ENCODE measurements at places on chromosomes 12 and 14.

DNA sequence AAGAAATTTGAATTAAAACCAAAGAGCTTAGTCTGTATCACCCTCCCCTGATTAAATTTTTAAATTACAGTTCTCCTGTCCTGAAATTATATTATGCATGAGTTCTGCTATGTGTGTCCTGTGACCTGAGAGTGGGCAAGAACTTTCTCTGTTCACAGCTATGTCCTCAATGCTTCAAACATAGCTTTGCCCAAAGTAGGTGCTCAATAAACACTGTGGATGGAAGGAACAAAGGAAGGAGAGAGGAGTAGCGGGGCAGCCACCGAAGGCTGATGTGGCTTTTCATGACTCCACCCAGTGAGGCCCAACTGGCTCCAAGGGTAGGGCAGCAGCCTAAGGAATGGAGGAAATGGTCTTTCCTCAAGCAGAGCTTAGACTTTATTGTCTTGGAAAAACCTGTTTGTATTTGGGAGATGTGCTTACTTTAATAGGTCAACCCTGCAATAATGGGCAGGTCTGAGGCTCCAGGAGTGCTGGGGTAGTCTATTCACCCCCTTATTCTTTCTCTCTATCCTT is 7.6 kb upstream of the MARK3 start:
- no peak for DNase-seq

DNA sequence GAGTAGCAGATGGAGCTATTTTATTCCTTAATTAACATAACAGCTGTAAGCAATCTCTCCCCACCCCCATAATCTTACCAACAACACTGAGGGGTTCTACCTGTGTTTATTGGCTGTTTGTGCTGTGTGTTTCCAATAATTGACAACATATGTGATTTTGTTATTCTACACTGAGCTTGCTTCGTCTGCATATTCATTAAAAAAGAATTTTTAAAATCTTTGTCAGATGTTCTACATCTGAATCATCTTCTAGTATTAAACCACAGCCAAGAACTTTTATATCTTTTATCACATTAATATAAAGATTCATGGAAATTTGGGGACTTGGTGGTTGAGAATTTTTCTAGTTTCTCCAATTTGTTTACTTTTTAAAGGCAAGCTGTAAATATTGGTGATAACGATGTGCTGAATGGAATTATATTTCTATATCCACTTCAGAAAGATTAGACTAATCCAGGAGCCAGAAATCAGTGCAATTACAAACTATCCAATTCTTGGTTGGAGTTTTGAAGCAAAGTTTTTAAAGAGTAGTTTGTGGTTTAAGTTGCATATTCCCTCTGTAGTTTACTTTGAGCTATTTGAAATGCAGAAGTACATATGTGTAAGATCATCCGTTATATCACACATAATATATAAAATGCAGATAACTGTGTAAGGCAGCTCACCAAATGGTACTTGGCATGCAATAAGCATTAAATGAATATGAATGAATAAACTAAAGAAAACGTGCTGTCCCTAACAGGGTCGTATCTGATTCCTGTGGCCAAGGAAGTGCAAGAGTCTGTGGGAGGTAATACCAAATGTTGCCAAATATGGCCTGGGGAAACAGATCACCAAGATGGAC is 206.9 kb downstream of the PELI2 start:
- no peak for DNase-seq

- DNase-seq, result no peak
These were observed 6.2 kb downstream of the TMEM120B start for GRCh38 chr12:121718653-121719239.

GRCh38 chr14:55062517-55063351 is 11.3 kb downstream of the MAPK1IP1L start:
- no peak for DNase-seq

DNA sequence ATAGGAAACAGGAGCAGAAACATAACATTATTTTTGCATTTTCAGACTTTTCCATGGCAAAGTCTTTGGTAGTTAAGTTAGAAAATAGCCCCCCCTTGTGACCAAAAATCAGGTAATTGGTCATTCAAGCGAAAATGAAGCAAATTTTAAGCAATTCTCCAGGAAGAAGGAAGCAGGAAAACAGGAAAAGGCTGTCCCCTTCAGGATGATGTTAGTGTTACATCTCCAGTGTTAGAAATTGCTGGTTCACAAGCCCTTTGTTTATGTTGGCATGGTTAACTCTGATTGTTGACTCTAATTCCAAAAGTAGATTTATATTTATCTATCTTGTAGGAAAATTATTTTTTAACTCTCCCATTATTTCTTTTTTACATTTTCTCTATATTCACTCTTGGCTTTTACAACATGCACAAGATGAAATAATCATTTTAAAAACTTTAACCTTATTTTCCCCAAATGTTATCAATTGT is 18.8 kb upstream of the GAS2L3 start:
- no peak for DNase-seq

GRCh38 chr14:101215266-101215665 is 311.7 kb upstream of the RTL1 start:
- no peak for DNase-seq

GRCh38 chr12:18823461-18823860 is 85.5 kb downstream of the CAPZA3 start:
- DNase-seq, result no peak

- no peak for DNase-seq
These were observed 53.3 kb upstream of the LRRK2 start for GRCh38 chr12:40171501-40171900.

DNA sequence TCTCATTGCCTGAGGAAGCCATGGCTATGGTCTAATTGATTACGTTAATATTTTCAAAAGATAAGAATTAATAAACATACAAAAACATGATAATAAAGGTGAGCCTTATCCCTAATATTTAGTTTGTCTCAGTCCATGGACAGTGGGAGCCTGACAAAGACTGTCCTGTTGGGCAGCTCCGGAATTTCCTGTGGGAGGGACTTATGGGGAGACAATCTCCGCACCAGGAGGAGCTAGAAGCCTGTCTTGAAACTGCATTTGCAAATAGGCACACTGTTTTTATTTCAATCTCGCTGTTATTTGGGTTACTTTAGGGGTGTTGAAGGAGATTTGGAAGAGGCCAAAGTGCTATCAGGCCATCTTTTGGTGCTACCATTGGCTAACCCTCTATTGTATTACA is 50.8 kb upstream of the ZDHHC17 start:
- DNase-seq, result no peak

DNA sequence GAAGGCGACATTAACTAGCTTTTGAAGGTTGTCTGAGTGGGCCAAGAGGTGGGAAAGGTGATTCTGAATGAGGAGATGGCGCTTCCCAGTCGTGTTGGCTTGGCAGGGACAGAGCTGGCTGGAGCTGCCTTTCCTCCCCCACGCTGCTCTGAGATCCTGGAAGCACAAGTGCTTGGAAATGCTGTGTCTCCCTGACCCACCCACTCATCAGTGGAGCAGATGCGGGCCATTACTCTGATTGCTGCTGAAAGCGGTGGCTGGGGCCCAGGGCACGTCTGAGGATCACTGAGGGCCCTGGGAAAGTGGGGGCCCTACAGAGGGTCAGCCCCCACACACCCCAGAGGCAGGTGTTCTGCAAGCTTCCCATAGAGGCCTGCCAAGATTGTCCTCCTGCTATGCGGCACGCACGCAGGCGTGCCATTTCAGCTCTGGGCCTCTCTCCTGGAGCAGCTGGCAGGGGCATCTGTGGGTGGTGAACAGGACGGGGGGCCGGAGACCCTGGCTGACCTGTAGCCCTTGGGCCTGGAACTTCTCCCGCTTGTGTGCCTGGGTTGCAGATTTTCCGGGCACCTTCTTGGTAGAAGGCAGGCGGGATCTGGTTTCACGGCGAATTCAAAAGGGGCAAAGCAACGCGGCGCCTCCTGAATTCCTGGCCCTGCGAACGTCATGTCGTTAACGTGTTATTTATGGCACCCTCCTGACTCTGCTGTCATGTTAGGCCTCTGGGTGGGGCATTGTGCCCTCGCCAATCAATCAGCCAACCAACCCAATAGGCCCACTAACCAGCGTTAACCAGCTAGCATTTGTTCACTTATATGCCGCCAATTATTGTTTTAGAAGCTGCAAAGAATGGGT is 133.8 kb upstream of the TBX3 start:
- no peak for DNase-seq

DNA sequence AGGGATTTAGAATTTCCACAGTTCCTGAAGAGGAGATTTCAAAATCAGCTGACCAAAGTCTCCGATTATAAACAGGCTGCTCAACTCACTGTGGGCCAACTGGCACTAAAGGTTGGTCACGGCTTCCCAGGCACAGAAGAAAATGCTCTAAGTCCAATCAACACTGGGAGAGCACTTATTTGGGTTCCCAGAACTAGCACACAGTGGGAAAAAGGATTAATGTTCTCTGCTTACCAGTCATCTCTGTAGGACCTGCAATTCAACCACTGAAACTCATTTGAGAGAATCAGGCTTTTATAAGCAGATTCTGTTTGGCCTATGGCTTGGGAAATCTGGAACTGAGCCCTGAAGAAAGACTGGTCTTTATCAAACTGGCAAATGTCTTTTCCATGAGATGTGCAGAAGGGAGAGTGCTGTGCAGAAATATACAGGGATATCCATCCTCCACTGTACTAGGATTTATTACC is 49.4 kb downstream of the ABCC9 start:
- DNase-seq, result no peak

DNA sequence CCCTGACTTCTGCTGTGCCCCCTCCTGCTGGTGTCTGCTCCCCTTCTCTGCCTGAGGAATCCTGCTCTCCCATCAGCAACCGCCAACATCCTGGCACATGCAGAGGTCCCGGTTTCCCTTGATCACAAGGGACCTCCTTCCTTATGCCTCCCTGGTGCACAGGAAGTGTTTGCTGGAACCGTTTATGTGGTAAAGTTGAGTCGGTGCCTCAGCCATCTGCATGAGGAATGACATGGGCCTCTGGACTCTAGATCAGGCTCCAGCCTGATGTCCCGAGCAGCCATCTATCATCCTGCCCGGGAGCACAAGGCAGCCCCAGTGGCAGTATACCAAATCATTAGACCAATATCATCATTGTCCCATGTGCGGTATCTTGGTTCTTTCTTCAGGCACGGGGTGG is 90.4 kb downstream of the BORCS5 start:
- DNase-seq, result no peak

DNA sequence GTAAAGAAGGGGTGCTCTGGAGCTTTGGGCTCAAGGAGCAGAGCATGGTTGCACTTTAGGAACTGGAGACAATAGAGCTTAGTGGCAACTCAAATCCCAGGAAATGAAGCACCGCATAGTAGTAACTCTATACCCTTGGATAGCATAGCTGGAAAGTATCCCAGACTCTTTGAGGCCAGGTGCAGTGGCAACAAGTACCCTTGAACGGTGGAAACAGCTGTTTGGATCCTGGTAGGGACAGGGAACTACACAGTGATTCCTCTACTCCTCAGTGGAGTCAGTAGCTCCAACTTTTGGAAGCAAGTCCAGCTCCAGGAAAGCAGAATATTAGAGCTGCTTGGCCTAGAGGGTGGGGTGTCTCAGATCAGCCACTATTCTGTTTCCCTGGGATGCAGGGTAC is 129.0 kb upstream of the WSCD2 start:
- DNase-seq, result no peak

- DNase-seq, result no peak
These were observed 85.0 kb downstream of the KIF26A start for GRCh38 chr14:104223101-104224041.

DNA sequence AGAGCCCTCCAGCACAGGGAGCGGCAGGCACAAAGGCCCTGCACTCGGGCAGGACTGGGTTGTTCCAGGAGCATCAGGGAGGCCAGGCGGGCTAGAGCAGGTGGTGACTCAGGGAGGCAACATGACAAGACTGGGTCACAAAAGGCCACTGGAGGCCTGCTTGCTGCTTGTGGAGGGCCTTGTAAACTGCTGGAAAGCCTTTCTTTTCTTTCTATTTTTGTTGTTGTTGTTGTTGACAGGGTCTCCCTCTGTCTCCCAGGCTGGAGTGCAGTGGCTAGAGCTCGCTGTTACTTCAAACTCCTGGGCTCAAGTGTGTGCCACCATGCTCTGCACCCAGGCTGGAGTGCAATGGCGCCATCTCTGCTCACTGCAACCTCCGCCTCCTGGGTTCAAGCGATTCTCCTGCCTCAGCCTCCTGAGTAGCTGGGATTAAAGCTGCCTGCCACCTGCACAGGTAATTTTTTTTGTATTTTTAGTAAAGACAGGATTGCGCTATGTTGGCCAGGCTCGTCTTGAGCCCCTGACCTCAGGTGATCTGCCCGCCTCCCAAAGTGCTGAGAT is 11.8 kb upstream of the RCOR1 start:
- no peak for DNase-seq

DNA sequence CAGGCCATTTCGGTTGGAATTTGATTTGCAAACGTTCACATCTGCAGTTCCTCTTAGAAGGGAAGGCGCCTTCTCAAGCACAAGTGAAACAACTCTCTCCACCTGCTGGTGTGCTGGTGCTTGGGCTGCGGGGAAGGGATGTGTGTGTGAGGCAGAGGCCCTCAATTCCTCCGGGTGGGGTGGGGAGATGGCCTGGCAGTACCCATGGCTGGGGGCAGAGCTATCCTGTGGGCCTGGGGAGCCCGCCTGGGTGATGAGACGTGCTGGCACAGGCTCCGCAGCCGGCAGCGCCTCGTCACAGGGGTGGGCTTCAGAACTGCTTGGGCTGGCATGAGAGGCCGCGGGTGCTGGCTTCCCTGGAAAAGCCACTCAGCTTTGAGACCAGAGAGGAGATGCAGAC is 28.9 kb upstream of the TDRD9 start:
- no peak for DNase-seq

GRCh38 chr14:50031602-50032313 is 84.6 kb downstream of the VCPKMT start:
- DNase-seq, result no peak

DNA sequence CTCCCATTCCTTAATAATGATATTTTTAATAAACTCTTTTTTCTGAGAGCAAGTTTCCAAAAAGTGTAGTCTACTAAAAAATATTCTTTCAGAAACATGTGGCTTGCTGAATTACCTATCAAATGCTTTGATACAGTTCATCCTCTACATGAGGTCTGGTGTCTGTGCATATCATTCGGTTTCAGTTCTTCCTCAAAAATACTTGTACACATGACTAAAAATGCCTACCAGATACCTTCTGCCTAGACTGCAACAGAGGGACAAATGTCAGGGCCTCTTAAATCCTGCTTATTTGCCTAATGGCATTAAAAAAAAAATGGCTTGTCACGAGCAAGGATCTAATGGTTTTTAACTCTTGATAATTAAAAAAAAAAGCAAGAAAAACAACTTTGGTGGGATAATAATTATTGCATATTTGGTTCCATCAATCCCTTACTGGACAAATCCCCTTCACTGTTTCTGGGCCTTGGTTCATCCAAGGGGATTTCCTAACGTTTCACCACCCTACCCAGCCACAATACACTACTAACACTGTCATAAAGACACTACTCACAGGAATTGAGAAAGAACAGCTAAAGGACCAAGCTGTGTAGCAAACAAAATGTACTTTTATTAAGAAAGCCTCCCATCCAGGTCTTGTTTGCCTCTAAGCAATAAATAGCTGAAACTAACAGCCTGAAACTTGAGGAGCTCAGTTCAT is 45.7 kb downstream of the PARP11 start:
- no peak for DNase-seq

DNA sequence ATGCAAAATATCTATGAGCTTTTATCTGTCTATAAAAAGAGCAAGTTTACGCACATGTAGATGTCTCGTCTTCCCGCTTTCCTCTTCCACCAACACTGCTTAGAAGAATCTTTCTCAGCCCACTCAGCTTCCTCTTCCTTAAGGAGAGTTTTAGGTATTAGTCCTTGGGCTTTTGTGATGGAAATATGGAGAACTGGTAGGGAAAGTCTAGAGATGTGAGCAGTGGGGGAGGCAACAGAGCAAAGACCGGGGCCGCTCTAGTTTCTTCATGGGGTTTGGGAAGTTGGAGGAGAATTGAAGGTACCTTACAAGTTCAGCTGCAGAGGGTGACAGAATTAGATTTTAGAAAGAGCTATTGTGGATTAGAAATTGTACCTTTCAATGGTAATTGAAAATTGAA is 56.3 kb upstream of the CPNE8 start:
- DNase-seq, result no peak
